ENCODE measurements at places on chromosomes 13 and 19.

GRCh38 chr19:33821871-33822270 is 25.2 kb downstream of the KCTD15 start:
- DNase-seq = no peak

GRCh38 chr19:38351865-38352395 is 16.3 kb downstream of the CATSPERG start:
- DNase-seq = no peak

DNA sequence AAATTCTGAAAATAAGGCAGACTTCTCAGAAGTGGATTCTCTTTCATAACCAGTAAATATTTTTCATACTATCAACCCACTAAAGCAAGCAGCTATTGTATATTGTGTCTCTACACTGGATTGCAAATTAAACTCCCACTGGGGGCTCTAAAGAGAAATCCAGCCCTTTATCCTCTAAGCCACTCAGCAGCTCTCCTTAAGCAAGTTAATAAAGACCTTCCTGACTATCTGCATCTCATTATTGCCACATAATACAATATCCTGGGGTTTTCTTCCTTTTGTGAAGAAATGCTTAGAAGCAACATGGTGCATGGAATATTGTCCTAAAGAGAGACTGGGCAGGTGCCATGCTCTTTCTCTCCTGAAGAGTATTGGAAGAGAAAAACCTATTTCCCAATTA is 521.3 kb downstream of the MYO16 start:
- no peak for DNase-seq

DNA sequence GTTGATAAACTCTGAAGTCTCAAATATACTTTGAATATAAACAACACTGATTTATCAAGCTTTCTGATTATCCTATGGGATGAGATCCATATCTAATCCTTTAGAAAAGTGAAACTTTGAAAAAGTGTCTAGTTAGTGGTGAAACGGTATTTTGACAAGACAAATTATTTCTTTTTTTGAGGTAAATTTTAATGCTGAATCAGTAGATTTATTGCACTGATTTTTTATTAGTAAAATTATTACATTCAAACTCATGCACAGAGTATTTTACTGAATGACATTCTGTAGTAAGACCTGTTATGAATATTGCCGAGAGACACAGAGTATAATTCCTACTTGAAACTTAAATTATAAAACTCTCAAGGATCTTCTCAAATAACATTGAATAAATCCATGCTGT is 679.1 kb upstream of the SPRY2 start:
- DNase-seq = no peak

GRCh38 chr13:107874456-107874855 is 340.9 kb downstream of the LIG4 start:
- DNase-seq = no peak

DNA sequence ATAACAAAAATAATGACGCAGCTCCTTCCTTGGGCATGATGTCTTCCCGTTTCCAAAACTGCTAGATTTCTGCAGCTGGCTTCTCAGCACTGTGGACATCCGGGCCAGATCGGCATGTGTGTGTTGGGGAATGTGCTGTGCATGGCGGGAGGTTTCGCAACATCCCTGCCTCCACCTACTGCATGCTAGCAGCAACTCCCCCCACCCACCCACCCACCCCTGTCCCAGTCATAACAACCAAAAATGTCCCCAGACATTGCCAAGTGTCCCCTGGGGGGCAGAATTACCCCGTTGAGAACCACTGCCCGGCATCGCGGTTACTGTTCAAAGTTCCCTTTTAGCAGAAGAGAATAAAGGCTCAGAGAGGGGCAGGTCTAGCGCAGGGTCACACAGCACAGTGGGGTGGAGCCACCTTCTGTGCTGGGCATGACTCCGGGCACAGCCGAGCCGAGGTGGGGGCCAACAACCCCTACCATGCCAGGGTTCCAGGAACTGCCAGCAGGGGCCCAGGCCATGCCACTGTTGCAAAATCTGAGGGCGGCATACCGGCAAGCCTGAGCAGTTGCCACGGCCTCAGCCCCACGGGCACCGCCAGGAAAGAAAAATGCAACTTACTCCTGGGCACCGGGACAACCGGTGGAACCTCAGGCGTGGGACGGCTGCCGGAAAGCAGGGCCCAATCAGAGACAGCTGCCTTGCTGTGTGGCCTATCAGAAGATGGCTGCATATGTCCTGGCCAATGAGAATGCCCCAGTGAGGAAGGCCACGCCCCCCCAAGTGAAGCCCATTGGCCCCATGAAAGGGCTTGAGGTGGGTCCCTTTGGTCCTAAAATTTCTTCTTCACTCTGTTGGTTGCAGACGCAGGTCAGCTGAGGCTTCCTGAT is 22.5 kb upstream of the NFIC start:
- no peak for DNase-seq

- no peak for DNase-seq
Measured at GRCh38 chr19:7603919-7604318, 8.3 kb downstream of the CAMSAP3 start.

GRCh38 chr13:93744886-93745285 is 518.3 kb downstream of the GPC6 start:
- DNase-seq = no peak

GRCh38 chr19:18992696-18993095 is 40.6 kb downstream of the SUGP2 start:
- DNase-seq = no peak

GRCh38 chr13:107743100-107743499 is 472.2 kb downstream of the LIG4 start:
- no peak for DNase-seq

DNA sequence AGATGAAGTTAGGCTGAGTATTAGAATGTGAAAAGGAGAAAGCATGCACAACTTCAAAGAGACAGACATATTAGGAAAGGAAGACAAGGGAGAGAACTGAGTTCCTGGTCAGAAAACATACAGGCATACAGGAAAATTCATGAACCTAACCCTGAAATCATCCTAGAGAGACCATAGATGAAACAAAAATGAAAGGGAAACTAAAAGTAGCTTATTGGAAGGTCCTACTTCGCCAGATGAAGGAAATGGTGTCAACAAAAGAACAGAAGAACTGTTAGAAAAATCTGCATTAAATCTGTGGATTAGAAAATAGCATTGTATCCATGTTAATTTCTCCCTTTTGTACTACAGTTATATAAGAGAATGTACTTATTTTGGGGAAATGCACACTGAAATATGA is 169.0 kb upstream of the UFM1 start:
- DNase-seq = no peak

DNA sequence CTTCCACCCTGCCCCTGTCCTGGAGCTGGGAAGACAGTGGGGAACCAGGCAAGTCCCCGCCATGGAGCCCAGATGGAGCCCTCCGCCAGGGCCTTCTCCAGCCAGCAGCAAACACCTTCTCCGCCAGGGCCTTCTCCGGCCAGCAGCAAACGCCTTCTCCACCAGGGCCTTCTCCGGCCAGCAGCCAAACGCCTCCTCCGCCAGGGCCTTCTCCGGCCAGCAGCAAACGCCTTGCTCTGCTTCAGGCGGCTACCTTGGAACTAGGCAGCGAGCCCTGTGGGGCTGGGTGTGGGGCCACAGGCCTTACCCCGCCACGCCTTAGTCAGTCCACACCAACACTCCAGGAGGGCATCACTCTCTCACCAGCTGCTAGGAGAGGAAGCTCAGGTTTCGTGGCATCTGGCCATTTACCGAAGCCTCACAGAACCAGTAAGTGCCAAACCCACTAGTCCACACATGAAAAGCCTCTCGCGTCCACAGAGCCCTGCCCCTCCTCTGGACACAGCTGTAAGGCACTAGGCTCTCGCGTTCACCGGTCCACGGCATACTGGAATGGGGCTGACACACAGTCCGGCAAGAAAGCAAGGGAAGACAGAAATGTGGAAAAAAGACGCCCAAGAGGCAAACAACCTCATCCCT is 41.0 kb downstream of the MLLT1 start:
- DNase-seq = no peak

- no peak for DNase-seq
Measured at GRCh38 chr13:110393761-110394160, 86.7 kb downstream of the COL4A2 start.

DNA sequence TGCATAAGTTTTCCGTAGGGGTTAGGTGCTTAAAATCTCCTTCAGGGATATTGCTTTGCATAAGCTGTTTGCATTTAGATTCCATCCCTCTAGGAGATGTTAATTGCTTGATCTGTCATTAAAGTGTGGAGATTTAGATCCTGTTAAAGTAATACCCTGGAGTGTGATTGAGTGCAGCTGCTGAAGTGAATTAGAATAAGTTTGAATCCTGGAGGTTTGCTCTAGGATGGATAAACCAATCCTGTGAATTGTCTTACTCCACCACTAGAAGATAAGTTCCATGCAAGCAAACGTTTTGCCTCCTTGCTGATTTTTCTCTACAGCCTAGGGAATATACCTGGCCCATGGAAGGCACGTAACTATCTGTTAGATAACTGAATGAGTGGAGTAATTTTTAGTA is 1487.2 kb upstream of the PRR20A start:
- DNase-seq = no peak

DNA sequence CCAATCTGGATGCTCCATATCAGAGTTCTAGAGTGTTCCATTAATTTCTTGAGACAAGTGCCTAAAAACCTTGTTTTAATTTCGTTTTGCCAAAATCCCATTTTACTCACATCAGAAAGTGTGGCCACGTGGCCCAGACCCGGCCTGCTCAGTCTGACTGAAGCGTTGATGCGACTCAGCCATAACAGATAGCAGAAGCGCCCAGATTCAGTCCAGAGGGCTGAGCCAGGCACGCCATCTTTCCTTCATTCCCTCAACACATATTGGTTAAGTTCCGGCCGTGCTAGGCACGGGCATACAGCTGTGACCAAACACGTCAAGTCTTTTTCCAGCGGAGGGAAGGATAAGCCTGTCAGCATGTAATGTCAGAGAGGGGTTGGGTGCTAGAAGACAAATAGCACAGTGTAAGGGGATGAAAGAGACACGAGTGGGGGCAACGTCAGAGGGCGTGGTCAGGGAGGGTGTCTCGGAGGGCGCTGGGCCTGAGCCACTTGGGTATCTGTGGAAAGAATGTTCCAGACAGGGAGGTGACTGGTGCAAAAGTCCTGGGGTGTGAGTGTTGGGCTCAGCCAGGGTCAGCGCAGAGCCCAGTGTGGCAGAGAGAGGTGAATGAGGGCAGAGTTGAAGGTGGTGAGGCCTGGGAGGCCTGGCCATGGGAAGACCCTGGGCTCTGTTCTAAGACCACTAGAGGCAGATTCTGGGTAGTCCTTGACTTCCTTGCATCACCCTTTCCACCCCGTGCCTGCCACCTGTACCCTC is 3.1 kb downstream of the F10 start:
- no peak for DNase-seq

DNA sequence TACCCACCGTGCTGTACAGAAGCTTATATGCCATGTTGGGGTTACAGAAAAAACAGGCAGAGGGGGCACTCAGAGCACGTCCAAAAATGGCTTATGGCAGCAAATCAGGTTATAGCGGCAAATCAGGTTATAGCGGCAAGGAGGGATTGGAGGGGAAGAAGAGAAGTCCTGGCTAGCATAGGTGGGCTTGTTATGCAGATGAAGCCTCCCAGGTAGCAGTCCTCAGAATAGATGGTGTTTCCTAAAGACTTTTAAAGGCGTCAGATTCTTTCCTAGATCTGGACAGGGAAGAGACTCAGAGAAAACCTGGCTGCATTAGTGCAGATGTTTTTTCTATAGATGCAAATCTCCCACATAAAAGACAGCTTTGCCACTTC is 19.8 kb upstream of the PLEKHF1 start:
- DNase-seq = no peak

DNA sequence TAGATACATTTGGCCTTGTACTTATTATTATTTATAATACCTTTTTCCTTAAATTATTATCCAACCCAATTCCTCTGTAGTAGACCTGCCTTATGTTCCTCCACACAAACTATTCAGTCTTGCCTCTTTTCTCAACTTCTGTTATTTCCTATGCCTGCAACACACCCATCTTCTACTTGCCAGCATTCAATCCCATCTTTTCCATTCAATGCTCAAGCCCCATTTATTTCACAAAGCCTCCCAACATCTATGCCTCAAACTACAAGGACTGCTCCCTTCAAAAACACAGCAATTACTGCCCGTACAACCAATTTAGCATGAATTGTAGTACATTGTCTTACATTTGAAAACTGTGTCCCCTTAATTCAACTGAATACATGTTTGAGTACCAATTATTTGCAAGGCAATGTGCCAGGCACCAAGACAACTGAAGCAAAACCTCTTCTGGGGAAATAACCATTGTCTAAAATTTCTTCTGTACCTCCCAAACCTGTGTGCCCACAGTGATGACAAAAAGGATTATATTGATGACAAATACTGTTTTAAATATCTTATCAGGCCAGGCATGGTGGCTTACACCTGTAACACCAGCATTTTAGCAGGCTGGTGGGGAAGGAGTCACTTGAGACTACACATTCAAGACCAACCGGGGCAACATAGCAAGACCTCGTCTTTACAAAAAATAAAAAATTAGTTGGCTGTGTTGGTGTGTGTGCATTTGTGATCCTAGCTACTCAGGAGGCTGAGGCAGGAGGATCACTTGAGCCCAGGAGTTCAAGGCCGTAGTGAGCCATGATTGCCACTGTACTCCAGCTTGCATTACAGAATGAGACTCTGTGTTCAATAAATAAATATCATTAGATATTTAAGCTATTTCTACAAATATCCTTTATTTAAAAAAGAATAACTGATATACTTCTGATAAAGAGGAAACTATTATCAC is 35.1 kb downstream of the ELF1 start:
- no peak for DNase-seq

GRCh38 chr13:28541966-28542365 is 47.0 kb upstream of the FLT1 start:
- no peak for DNase-seq

- DNase-seq = no peak
Measured at GRCh38 chr13:112624040-112624439, 36.1 kb upstream of the TUBGCP3 start.

GRCh38 chr19:16739546-16739945 is 19.9 kb downstream of the NWD1 start:
- no peak for DNase-seq

- DNase-seq = no peak
Measured at GRCh38 chr13:113902481-113902880, 38.6 kb upstream of the GAS6 start.

- peak; percentile 81 for DNase-seq
Measured at GRCh38 chr19:16293118-16294091, 31.2 kb upstream of the KLF2 start.

GRCh38 chr13:114263578-114263977 is 17.8 kb upstream of the UPF3A start:
- DNase-seq = no peak

GRCh38 chr19:2049741-2050348 is 1.2 kb downstream of the MKNK2 start:
- DNase-seq = no peak

All from left renal pelvis (tissue), 4 donors.